Stimulated activated CD4-positive, alpha-beta T cell treated with anti-CD3 and anti-CD28 coated beads, Interleukin-1b, Interleukin-23, amount 100 ng/mL, for 1 hour (primary cell): ENCODE measurements at places on chromosomes 1 and 21.

DNA sequence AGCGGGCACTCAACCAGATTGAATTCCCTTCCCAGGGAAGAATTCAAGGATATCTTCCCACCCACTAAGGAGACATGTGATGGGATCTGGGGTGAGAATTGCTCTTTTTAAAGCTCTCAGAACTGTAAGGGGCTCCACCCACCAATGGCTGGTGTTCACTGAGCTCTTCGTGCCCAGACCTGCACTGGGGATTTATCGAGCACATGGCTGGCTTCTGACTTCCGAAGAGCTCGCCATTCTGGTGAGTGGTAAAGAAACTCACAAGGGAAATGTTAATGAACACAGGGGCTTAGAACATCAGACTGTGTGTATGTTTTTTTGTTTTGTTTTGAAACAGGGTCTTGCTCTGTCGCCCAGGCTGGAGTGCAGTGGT is 9.8 kb downstream of the PADI3 start:
- DNase-seq: no peak

DNA sequence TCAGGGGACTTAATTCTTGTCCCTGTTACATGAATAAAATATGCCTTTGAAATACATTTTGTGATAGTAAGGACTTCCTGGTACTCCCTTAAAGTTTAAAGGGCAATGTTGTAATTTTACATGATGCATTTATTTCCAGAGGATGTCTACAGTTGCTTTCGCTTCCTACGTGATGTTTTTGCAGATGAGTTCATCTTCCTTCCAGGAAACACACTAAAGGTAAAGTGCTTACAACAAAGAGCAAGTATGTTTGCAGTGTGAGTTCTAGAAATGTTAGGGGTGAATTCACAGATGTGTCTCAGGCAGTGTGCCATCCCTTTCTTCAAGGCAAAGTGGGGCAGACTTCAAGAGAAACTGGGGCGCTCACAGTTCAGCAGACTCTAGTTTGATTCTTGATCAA is 31.2 kb downstream of the GNPAT start:
- DNase-seq: no peak

GRCh38 chr1:87956072-87956471 is 627.4 kb downstream of the LMO4 start:
- DNase-seq: no peak

DNA sequence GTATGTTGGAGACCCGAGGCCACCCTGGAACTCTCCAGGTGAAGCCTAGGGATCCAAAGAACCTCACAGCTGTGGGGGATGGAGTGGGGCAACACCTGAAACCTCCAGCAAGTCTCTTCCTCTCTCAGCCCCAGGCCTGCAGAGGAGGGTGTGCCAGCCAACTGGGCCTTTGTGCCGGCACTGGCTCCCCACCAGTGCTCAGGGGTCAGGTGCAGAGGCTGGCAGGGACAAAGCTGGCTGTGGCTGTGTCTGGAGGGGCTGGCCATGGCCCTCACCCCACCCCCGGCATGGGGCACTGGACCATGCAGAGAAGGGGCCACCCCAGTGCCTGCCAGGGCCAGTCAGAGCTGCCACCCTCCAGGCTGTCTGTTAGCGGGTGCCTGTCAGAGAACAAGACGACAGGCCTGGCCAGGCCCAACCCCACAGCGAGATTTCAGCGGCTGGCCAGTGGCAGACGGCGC is 3.9 kb downstream of the COL18A1 start:
- no peak for DNase-seq

GRCh38 chr1:227632325-227632724 is 69.0 kb downstream of the ZNF678 start:
- DNase-seq: no peak

DNA sequence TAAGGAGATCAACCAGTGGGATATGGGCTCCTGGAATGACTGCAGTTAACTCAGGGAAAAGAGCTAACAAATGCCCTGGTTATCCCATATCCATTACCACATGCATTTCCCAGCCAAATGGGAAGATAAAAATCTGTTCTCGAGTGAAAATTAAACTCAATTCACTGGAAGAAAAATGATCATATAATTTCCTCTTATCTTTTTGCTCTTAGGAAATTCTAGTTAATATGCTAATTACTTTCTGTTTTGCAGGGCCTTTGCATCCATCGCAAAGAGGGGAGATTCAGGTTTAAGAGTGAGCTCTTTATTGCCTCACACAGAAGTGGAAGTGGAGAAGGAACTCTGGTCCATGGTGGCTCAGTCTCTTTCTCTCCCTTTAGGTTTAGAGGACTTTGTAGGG is 3.9 kb upstream of the IL24 start:
- DNase-seq: no peak

DNA sequence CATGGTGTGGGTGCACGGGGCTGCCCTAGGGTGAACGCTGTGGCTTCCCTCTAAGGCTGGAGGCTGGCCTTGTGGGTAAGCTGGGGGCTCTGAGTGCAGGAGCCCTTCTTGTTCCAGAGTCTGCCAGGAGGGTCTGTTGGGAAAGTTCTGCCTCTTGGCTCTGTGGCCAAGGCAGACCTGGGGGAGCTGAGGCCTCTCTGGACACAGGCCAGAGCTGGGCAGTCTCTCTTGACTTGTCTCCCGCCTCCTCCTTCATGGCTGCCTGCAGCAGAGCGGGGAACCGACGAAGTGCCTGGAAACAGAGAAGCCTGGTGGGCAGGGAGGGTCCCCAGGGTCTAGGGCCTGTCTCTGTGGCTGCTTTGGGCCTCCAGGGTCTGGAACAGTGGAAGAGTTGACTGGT is 30.3 kb upstream of the PEX10 start:
- no peak for DNase-seq

DNA sequence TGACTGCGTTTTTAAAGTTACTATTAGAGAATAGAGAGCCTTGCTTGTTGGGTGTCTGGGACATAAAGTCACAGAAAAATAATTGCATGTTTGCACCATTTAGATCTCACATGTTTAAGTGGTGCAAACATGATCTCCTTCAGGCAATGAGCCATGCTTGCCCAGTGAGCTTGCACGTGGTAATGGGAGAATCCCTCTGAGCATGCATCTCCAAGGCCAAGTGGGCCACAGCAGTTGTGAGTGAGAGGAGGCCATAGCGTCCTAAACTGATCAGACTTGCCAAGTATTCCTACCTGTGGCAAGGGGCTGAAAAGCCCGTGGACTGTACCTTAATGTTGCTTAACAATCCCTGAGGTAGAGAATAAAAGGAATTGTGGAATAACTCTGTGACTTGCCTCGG is 158.3 kb downstream of the PLA2G4A start:
- DNase-seq: no peak

DNA sequence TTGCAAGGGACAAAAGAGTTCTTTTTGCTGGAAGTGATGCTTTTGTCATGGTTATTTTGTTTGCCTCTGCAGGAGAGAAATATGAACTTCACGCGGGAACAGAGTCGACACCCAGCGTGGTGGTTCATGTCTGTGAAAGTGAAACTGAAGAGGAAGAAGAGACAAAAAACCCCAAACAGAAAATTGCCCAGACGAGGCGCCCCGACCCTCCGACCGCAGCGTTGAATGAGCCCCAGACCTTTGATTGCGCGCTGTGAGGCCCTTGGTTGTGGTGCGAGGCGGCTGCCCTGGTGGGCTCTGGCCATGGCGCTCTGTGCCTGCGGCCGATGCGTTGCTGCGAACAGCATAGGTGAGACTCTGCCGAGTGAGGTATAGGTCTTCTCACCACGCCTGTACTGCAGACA is 20.9 kb upstream of the NCMAP start:
- DNase-seq: peak; percentile 40

DNA sequence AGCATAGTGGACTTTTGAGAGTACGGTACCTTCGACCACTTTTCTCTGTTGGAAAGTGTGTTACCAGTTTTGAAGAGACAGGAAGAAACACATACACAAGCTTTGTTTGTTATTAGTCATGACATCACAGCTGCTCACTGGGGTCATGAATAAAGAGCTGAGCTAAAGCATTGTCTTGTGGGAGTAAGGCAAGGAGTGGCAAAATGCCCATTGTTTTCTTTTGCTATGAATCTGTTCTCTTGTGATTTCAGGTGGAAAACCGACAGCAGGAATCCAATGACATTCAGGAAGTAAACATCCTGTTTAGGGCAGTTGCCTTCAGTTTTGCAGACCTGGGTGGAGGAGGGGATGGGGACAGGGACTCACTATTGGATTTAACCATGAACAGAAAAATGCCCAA is 66.2 kb downstream of the RGL1 start:
- DNase-seq: no peak

GRCh38 chr1:58907398-58907797 is 123.6 kb upstream of the JUN start:
- no peak for DNase-seq

DNA sequence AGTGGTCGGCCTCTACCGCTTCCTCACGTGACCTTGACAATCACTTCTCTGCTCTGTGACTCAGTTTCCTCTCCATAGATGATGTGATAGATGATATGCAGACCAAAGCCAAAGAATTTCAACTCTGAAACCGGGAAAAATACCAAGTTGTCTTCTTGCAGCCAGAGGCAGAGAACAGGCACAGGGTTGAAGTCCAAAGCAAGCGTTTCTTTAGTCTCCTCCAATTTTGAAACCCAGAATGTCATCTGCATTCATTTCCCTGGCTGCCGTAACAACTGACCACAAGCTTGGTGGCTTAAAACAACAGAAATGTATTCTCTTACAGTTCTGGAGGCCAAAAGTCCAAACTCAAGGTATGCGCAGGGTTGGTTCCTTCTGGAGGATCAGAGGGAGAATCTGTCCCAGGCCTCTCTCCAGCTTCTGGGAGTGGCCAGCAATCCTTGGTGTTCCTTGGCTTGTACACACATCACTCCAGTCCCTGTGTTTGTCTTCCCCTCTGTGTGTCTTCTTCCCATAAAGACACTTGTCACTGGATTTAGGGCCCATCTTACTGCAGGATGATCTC is 30.3 kb upstream of the H6PD start:
- DNase-seq: no peak

DNA sequence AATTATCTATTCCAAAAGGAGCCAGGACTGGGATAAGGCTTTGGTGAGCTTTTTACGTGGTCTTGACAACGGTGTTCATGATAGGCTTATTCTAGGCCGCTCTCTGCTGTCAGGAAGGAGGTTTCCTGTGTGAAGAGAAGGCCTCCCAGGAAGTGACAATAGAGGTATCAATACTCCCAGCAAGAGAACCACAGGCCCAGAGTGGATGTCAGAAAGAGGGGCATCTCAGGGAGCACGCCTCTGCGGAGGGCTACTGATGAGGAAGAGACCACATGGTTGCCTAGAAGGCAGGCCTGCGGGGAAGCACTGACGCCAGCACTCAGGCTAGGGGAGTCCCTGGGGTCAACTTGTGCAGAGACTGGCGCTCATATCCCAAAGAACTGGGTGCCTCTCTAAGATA is 60.4 kb downstream of the ITPKB start:
- no peak for DNase-seq

DNA sequence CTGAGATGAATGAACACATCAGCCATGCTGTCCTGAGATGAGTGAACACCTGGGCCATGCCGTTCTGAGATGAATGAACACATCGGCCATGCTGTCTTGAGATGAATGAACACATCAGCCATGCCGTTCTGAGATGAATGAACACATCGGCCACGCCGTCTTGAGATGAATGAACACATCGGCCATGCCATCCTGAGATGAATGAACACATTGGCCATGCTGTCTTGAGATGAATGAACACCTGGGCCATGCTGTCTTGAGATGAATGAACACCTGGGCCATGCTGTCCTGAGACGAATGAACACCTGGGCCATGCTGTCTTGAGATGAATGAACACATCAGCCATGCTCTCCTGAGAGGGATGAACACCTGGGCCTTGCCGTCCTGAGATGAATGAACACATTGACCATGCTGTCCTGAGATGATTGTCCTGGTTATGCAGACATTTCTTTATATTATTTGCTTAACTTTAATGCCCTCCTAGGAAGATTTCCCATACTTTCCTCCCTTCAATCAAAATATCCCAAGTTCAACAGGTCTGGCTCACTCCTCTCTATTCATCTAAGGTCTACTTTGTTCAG is 48.6 kb upstream of the COL6A1 start:
- no peak for DNase-seq

DNA sequence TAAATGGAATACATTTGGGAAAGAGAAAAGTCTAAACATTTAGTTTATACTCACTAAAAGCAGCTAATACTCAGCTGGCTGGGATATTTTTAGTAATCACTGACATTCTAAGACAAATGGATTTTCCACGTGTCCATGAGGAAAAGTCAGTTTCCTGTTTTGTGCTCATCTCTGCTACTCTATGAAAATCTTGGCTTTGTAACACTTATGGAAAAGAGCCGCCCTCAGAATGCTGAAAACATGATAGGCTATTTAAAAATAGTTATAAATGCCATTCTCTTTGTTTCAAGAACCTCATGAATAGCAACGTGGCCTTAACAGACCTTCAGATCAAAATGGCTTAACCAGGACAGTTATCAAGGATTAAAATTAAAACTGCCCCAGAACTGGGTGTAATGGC is 29.9 kb downstream of the MRAP start:
- no peak for DNase-seq

- no peak for DNase-seq
These were observed 462.1 kb downstream of the LMO4 start for GRCh38 chr1:87790756-87791155.

DNA sequence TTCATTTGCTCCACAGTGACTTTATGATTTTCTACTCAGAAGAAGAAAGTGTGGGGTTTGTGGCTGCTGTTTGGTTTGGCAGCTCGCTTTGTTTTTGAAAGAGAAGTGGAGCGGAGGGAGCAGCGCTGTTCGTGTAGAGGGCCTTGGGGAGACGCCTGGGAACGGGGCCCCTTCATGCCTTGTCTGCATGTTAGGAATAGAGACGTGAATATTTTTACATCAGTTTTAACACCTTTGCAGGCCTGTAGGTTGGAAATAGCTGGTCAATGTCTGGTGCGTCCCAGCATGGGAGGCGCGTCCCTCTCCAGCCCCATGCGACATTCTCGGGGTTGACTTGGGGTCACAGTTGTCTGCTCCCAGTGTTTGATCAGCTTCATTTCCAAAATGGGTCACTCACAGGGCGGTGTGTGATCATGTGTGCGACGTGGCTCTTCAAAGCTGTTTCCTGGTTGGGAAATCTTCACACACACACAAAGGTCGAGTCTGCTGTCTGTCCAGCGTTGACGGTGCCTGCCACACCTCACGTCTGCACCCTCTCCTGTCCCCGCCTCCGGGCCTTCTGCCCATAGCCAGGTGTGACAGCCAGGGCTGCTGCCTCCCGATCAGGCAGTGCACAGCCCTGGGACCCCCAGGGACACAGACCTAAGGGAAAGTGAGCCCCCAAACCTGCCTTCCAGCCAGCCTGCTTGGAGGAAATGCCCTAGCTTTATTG is 149.2 kb downstream of the PSMG1 start:
- DNase-seq: no peak

- DNase-seq: no peak
These were observed 40.7 kb downstream of the RIPK4 start for GRCh38 chr21:41726058-41726558.
